ENCODE measurements at places on chromosomes 4 and X.

DNA sequence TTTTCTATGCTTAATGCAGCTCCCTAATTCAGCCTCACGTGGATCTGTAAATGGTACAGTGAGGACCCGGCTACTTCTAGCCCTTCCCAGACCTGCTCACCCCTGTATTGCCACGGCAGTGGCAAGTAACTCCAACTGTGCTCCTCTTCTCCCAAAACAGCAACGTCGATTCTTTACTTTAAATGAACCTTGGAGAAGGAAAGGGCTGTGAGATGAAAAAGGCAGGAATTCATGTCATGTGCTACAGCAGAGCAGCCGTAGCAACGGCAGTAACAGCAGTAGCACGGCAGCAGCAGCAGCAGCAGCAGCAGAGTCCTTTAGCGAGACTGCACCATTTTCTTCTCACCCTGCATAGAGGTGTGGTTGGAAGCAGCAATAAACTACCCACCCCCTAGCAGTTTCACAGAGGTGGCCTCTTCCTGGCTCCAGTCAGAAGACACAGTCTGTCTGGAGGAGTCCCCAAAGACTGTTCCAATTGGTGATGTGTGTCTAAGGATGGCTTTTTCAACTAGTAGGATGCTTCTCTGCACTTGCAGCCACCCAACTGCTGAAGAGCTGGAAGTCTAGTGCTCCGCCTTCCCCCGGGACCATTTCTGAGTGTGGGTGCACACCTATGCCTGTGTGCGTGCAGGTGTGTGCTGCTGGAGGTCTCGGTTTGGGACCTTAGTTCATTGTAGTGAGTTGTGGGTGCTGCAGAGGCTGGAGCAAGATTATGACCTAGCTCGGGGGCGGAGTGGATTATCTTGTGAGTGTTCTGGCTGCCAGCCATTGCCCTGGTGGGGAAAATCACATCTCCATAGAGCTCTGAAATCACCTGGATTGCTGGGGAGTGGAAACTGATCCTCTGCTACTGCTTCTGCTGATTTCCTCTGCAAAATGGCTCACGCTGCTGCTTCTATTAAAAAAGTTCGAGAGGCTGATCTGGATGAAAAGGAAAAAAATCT is 67.2 kb downstream of the ANK2 start:
- DNase-seq = no peak

- DNase-seq = no peak
These were observed 317.4 kb downstream of the STIM2 start for GRCh38 chr4:27178061-27178460.

DNA sequence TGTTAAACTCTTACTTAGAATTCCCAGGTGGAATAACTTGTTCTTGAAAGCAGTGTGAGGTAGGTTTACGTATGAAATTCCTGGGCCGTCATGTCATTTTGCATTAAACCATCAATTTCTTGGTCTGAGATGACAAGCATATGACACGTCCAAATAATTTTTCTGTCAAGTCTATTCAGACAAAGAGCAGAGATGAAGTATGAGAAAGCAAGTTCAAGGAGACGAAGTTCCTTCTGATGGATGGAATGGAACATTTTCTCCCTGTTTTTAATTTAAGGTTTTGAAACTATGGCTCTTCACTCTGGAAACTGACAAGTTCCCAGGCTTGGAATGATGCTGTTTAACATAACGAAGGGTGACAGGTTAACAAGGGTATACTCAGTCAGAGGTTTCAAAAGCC is 252.8 kb upstream of the SFRP2 start:
- DNase-seq = no peak

DNA sequence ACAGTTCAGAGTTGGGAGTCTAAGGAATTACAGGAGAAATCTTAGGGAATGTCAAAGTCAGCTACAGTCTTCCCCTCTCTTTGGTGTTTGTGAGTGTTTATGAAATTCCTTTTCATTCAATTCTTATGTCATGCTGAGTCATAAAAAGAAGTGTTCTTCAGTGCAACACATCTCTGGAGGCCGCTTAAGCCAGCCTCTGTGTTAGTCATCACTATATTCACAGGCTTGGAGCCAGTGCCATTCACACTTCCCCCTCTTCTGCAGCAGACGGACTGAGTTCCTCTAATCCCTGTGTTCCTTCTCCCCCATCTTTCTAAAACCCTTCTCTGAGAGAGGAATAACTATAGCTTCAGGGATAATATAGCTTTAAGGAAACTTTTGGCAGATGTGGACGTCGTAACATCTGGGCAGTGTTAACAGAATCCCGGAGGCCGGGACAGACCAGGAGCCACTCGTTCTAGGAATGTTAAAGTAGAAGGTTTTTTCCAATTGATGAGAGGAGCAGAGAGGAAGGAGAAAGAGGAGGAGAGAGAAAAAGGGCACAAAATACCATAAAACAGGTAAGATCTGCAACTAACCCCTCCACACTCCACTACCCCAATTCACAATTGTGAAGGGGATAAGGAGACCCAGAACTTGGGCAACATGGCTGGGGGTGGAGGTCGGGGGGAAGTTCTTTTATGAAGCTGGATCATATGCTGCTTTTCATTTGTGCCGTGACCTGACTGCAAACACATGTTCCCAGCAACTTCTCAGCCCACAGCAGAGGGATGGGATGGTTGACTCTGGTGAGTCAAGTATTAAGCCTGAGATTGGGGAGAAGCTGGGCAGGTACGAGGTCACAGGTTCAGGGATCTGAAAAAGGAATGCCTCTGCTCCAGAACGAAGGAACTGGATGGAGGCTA is at the start of gene SRPX2:
Gene SRPX2 (plus strand): TSS at position 244 of the 905 bp plus-strand sequence. CDS start 2,124 bp downstream, outside the sequence.
- DNase-seq = no peak

DNA sequence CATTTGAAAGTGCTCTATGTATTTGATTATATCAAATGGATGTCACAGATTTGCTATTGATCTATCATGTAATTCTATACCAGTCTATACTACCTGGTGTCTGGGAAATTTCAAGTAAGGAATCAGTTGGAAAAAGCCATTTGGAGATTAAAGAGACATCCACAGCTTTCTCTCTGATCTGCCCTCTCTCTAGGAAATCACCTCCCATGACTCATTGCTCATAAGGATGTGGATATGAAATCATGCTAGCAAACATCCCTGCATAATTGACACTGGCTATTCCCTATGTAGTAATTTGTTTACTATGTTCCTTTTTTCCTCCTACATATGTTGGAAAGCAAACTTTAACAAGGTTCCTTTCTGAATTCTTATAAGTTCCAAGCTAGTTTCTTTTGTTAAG is 94.3 kb downstream of the TEX13A start:
- no peak for DNase-seq

DNA sequence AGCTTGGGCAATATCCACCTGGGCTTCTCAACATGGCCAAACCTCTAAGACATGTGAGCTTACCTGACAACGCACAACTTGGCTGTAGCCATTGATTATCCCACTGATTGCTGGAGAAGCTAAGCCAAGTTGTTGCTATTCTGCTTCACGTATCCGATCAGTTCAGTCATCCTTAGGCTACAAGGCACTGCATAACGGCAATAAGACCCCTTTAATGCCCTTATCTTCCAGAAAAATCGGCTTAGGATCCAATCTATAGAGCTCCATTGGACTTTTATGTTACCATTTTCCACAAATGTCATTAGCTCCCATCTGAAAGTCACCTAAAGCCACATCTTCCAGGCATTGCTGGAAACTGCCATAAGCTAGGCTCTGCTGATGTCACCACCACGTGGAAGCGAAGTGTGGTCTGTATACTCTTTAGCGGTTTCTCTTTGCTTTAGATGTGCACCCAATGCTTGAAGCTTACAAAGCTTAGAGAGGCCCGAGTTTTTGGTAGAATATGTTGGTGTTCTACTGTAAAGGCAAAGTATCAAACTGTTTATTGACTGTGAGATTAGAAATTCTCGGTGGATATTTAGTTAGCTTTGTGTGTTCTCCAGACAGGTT is 163.1 kb downstream of the CPE start:
- no peak for DNase-seq

- DNase-seq = no peak
These were observed 13.5 kb downstream of the SNCA start for GRCh38 chr4:89823416-89823815.

DNA sequence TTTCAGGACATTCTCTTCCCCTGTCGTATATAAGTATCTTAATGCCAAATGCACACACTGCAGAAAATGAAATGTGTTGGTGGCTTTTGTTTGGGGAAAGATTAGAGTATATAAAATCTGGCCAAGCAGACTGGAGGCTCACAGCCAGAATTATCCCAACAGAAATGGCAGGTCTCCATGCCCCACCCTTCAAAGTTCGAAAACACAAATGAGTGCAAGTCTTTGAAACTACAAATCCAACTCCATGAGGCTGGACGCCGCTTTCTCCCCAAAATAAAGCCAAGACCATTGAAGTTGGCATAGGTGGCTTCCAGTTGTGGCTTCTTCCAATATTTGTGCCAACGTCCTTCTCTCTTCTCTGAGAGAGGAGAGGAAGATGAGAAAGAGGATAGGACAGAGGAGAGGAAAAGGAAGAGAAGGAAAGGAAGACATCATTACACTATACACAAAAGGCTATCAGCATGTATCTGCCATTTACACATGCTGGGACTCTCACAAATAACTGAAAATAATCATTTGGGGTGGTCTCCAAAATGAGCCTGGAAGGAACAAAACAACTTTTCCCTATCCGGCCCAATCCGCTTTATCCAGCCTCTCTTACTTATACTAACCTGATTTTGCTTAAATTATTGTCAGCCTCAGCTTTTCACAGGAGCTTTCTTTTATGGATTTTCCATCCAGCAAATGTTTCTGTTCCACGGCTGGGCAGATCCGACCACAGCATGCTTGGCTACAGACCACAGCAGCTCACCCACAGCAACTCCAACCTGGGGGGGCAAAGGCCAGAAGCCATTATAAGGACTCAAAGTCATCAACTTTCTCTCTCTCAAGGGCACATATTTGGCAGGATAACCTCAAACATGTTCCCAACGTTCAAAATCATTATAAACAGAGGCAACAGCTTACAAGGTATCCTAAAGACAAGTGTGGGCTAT is 71.7 kb downstream of the APBB2 start:
- no peak for DNase-seq

GRCh38 chrX:53280331-53281320 is 758 bp downstream of the IQSEC2 start:
- DNase-seq = no peak

DNA sequence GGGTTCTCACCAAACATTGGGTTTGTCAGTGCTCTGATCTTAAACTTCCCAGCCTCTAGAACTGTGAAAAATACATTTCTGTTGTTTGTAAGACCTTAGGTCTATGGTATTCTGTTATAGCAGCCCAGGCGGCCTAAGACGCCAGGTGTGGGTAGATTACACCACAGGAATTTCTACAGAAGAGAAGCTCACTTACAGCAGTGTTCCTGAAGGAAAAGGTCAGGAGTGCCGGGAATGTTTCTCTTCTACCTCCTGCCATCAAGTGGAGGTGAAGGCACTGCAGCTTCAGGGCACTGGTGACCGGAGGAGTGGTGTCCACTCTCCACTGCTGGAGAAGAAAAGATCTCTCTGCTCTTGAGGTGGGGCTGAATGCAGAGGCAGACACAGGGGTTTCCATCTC is 45.7 kb downstream of the FHDC1 start:
- DNase-seq = no peak

DNA sequence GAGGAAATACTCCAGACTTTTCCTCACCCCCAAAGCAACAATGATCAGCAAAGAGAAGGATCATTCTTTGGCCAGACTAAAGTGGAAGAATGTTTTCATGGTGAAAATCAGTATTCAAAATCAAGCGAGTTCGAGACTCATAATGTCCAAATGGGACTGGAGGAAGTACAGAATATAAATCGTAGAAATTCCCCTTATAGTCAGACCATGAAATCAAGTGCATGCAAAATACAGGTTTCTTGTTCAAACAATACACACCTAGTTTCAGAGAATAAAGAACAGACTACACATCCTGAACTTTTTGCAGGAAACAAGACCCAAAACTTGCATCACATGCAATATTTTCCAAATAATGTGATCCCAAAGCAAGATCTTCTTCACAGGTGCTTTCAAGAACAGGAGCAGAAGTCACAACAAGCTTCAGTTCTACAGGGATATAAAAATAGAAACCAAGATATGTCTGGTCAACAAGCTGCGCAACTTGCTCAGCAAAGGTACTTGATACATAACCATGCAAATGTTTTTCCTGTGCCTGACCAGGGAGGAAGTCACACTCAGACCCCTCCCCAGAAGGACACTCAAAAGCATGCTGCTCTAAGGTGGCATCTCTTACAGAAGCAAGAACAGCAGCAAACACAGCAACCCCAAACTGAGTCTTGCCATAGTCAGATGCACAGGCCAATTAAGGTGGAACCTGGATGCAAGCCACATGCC is 89.7 kb downstream of the TET2 start:
- no peak for DNase-seq

- DNase-seq = no peak
These were observed 4.3 kb upstream of the DDX60L start for GRCh38 chr4:168484626-168485025.

DNA sequence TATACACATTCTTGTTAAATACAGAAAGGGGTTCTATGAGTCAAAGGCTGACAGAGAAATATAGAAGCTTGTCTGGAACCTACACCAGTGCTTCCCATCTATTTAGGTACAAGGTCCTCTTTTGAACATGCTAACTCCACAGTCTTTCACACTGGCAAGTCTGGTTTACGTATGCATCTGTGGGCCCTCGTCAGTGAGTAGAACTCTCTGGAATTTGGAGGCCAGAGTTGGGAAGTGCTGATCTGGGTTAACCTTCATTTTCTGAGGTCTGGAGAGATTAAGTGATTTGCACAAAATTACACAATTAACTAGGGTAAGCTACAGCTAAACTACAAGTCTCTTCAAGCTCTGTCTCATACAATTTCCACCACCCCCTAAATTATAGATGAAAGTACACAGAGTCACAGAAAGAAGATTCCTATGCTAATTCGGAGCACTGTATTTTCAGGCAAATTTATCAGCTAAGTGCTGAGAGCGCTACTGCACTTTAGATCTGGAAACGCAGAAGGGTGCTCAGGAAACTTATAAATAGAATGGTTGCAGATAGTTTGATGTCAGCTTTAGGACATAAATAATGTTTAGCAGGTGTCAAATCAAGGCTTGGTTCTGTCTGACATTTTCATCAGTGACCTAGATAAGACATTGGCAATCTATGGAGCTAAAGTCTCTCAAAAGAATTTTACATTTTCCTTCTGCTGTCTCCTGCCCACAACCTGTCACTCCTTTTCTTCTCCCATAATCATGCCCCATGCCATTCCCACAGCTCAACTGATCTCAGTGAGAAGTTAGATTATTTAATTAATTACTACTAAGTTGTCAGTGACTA is 43.0 kb upstream of the PDLIM5 start:
- DNase-seq = no peak

DNA sequence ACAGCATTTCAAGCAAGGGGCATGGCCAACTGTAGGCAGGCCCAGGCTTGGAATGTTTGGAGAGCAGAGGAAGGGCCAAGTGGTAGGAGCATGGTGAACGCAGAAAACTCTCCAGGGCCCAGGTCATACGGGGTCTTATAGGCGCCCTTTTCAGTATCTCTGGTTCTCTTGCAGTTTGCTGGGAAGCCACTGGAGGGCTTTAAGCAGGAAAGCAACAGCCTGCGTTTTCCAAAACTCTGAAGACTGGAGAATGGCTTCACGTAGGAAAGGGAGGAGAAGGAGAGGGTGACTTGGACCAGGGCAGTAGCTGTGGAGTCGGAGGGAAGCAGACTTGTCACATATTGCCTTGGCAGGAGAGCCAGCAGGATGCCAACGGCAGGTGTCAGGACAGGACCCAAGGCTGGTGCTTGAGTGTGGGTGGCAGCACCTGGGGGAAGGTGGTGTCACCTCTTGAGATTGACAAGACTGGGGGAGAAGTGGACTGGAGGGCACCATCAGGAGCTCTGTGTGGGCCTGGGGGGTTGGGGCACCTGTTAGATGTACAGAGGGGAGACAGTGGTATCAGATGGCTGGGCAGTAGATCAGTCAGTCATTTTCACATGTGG is 21.9 kb downstream of the TKTL1 start:
- DNase-seq = no peak

- DNase-seq = no peak
These were observed 2.4 kb upstream of the AFF2 start for GRCh38 chrX:148498067-148498466.
